HTR-8/SVneo (cell line): ENCODE measurements at places on chromosomes 4 and X.

DNA sequence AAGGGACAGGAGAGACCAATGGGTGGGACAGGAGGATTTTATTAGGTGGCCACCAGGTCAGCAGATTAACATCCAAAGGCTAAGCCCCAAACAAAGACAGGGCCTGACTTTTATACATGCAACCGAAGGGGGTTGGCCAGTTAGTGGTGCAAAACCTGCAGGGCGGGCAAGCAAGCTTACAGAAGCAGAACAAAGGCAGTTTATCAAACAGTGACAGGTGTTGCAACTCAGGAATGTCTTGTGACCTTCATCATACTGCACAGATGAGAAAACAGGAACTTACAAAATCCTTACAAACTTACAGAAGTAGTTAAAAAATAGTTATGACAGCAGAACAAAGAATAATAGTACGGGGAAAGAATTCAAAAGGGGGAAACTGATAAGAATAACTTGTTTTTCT, 708.1 kb downstream of the GLUD2 start:
- DNase-seq, result no peak

DNA sequence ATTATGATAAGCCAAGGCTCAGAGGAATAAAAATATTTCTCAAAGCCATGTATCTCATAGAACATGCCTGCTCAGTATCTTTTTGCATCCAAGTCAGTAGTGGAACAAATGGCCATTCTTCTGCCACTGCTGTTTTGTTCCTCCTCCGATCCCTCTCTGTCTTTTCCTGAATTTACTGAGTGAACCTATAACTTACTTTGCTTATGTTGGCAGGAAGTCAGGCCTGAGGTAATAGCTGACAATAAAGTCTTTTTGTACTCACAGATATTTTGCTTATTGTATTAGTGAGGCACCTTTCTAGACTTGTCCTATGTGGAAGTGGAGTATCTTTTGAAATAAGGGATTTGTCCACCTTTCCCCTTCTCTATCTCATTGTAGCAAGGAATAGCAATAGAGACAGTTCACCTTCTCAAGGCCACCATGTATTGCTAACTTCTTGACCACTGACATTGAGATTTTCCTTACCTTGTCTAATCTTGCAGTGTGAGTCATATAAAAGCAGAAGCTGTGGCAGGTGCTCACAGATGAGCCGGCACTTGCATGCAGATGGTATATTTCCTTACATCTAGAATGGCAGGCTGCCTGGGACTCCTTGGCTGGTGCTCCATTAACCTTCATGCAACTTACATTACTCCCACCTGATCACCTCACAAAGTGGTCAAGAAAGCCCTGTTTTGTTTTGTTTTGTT, 68.2 kb downstream of the AGTR2 start:
- DNase-seq, result no peak

DNA sequence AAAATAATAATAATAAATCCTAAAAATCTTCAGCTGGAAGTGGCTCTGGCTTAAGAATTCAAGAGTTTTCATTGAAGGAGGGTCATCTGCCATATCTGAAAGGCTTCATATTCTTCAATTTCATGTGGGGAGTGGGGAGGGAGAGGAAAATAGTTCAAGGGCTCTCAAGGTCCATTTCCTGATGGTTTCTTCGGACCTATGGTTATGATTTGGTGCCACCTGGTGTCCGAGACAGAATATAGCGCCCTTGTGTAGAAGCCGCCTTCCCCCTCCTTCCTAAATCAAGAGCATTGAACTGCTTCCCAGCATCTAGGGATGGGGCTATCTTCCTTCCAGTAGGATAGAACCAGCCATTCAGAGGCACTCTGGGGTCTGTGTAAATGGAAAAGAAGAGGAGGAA, 34.3 kb downstream of the NLGN3 start:
- peak; percentile 70 for DNase-seq

- no peak for DNase-seq
Observed at GRCh38 chr4:134708026-134708425, 506.4 kb upstream of the PABPC4L start.

DNA sequence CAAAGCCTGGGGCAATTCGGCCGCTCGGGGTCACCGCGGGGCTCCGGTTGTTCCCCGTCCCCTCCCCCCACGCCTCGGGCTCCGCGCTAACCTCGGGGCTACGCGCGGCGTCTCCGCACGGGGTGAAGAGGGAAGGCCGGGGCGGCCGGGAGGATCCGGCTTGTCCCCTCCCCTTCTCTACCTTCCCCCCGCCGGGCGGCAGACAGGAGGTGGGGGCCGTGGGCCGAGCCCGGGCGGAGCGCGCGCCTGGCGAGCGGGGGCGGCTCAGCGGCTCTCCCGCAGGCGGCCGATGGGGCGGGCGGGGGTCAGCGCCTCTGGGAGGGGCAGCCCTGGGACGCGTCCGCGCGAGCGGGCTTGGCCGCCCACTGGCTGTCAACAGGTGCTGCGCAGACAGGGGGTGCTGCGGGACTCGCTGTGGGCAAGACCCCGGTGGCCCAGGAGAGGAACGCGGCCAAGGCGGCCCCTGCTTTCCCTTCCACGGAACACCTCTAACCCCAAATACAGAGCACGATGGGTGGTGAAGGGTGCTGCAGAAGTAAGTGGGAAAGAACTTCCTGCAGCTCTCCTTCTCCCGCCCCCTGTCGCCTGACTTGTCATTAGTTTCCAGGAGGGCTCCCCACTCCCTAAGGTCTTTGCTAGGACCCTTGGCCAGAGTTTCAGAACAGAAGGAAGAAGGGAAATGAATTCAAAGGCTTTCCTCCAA, at the start of gene PDGFC:
Gene PDGFC, minus strand, starts transcription at position 124 of the 703 bp plus-strand sequence. CDS start 896 bp downstream, outside the sequence.
- peak; percentile 66 for DNase-seq

- DNase-seq, result no peak
Observed at GRCh38 chr4:48336146-48336870, 5.0 kb upstream of the SLAIN2 start.

DNA sequence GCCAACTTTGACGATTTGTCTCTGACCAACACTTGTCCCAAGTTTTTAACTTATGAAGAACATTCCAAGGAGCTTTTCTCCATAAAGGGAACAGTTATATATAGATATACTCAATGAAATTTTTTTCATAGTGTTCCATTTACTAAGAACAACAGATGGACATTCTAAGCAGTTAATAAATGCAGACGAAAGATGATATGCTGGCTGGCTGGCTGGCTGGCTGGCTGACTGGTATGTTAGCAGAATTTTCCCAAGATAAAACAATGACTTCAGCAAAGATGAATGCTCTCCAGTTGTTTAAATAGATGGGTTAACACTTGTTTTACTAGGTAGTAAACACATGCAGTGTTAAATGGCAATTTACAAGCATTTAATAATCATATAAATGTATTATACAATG, 62.2 kb downstream of the SPANXN3 start:
- DNase-seq, result no peak
